Kasumi-1 (cell line): ENCODE measurements at places on chromosomes 4 and X.

DNA sequence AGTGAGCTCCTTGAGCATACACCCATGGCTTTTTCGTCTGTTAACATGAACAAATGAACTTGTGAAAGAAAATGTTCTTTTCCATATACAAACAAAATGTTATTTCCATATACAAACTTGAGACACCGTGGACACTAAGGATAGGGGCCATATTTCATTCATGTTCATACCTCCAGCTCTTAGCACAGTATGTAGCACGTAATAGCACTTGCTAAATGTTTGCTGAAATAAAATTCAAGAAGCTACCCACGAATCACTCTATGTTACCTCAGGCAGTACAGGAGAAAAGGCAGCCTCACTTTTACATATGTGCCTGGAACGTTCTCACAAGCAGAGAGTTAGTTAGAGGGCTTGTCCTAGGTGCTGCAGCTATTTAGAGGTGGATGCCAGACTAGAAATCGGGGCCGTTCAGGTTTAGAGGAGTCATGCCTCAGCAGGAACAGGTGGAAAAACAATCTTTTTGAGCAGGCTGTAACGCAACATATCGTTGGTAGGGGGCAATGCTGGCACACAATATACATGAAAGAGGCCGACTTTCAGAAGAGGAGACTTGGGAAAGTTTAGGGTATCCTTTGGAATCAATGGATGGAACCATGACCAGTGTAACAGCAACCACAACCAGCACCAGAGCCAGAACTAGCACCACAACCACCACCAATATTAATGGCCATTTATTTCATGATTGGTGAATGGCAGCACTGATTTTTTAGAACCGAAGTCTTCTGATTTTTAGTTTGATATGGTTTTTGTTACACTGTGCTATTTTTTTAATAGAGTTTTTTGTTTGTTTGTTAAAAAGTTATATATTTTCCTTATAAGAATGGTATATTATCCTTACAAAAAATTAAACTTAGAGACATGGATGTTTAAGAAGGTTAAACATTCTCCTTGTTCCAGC lies 14.8 kb upstream of the PAQR3 start:
- peak; percentile 43 for DNase-seq

GRCh38 chr4:41360214-41360920 lies 103.6 kb downstream of the UCHL1 start:
- peak; percentile 26 for DNase-seq

DNA sequence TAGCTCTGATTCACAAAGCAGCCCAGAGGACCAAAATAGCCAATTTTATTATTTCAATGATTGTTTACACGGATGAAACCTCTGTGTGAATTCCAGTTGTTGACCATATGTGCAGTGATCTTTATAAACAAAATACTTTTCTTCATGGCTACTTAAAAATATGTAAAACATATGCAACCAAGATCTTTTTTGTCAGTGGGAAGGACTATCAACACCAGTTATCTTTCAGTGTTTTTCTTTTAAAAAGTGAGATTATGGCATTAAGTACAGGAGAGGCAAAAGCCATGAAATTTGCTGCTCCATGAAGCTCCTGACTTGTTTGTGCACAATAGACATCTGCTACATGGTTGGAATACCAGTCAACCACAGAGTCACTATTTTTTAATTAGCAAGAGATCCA lies 184.4 kb downstream of the DKK2 start:
- no peak for DNase-seq

DNA sequence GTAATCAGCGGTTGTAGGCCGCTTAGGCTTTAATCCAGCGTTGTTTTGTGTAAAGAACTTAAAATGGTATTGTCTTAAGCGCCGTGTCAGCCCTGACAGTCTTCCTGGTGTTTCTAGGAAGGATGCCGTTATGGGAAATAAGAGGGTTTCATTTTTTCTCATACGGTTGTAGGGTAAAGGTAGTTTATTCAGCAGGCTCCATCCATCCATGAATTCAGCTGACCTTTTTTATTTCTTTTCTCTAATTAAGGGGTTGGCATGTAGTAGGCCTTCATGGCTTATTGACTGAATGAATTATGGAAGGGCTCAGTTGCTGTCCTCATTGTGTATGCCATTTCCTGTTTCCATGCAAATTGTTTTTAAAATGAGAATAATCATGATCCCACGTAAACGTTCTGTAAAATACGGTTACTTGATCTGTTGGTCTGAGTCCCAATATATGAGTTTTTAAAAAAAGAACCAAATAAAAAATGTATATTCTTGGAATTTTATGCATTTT lies 693 bp downstream of the OCIAD1 start:
- DNase-seq = peak; percentile 66

GRCh38 chrX:13226214-13226613 lies 93.6 kb downstream of the ATXN3L start:
- DNase-seq = no peak

GRCh38 chr4:1540601-1541375 lies 134.5 kb upstream of the NKX1-1 start:
- no peak for DNase-seq

DNA sequence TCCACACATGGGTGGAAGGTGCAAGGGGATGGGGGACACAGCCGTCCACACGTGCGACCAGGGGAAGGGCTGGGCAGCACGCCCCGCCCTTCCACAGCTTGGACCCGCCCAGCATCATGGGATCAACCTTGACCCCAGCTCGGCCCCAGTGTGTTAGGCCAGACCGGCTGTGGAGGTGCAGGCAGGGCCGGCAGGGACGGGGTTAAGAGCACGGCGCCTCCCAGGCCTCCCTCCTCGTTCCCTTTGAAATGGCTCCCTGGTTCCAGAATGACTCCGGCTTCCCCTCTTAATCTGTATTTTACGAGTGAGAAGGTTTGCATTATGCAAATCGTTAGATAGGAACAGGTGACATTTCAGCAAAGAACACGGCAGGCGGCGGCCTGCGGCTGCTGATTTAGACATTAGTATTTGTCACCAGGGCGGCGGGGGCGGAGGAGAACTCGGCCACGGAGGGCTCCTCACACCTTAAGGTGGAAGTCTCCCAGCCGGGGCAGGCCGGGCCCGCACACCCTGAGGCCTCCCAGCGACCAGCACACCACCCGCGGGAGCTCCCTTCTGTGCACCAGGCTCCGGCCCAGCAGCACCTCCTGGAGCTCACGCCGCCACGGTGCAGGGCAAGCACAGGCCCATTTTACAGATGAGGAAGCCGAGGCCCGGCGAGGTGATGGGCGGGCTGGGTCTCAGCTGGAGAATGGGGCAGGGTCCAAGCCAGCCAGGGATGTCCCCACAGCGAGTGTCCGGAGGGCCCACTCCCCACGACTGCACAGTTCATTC lies 116.1 kb downstream of the FAM53A start:
- DNase-seq = no peak

DNA sequence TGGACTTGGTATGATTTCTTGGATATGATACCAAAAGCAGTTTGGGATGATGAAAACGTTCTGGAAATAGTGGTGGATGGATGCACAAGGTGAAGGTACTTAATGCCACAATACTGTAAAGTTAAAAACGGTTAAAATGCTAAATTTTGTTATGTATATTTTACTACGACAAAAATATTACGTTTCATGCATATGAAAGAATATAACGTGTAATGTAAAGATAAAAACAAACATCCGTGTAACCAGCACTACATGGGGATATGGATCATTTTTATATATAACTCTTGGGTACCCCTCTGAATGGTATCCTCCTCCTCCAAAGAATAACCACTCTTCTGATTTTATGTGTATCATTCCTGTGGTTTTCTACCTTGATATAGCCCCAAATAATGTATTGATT lies 862 bp upstream of the CENPU start:
- DNase-seq = no peak

DNA sequence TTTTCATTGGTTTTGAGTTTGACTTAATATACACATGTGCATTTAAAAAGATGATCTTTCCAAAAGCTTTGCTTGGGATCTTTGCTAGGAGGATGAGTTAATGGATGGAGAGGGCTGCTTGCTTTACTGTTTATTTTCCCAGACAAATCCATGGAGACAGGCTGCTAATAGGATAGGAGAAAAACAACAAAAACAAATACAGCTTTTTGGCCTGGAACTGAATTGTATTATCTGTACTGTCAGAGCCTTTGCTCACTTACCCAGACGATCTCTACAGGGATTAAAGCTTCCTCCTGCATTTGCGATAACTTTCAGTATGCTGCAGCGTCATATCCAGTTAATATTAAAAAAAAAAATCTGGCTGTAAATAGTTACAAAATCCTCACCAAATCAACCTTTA lies 190.8 kb upstream of the NUDT6 start:
- no peak for DNase-seq

- DNase-seq = no peak
Observed at GRCh38 chr4:186078981-186079638, 10.2 kb downstream of the TLR3 start.

DNA sequence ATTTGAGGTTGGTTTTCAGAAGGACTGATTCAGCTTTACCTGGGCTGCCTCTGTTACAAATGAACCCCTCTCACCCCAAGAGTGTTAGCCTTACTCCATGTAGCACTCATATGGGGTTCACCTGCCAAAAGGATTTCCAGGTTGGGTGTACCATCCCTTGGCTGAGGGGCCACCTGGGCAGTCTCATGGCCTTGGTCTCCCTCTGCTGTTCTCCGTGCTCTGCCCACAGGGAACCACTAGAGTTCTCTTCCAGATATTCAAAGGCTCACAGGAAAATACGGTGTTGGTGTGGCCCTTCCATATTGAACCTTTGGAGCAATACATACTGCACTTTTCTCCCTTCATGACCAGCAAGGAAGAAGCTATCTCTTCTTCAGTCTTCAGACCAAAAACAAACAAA lies 18.0 kb upstream of the PRDM5 start:
- DNase-seq = no peak

GRCh38 chr4:121991968-121992367 lies 40.1 kb upstream of the TRPC3 start:
- DNase-seq = no peak

DNA sequence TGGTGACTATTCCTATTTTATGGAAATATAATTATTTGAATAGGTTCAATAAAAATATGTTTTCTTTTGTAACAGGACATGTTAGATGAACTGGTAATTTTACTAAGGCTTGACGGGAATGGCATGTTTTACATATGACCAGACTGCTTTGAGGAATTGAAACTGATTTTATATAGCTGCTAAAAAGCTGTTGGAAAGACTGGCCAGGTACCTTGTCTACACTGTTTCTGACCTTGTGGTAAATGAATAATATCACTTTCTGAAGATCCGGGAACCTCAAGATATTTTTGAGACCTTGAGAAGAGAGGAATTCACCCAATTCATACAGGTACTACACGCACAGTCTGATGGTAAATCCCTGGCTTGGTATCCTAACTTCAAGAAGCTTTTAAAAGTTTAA lies 42.1 kb upstream of the USP46 start:
- DNase-seq = no peak

- no peak for DNase-seq
Observed at GRCh38 chrX:150308532-150309157, 54.5 kb upstream of the MAMLD1 start.

DNA sequence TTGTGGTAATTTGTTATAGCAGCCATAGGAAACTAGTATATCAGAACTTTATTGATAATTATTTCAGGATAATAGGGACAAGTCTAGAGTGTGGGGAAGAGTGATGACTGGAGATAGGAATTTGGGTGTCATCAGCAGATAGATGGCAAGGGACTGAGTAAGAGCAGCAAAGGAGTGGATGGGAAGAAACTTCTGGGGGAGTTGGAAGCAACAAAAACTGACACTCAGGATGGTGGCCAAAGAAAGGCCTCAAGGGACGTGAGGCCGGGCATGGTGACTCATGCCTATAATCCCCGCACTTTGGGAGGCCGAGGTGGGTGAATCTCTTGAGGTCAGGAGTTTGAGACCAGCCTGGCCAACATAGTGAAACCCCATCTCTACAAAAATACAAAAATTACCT lies 9.1 kb upstream of the SLC25A5 start:
- no peak for DNase-seq

- DNase-seq = no peak
Observed at GRCh38 chr4:9769321-9769720, 12.1 kb upstream of the DRD5 start.
